Kidney tubule cell (primary cell): ENCODE measurements at places on chromosomes 12 and 14.
A peak's percentile ranks its signal among the peaks of the same experiment; 100 is the strongest.

DNA sequence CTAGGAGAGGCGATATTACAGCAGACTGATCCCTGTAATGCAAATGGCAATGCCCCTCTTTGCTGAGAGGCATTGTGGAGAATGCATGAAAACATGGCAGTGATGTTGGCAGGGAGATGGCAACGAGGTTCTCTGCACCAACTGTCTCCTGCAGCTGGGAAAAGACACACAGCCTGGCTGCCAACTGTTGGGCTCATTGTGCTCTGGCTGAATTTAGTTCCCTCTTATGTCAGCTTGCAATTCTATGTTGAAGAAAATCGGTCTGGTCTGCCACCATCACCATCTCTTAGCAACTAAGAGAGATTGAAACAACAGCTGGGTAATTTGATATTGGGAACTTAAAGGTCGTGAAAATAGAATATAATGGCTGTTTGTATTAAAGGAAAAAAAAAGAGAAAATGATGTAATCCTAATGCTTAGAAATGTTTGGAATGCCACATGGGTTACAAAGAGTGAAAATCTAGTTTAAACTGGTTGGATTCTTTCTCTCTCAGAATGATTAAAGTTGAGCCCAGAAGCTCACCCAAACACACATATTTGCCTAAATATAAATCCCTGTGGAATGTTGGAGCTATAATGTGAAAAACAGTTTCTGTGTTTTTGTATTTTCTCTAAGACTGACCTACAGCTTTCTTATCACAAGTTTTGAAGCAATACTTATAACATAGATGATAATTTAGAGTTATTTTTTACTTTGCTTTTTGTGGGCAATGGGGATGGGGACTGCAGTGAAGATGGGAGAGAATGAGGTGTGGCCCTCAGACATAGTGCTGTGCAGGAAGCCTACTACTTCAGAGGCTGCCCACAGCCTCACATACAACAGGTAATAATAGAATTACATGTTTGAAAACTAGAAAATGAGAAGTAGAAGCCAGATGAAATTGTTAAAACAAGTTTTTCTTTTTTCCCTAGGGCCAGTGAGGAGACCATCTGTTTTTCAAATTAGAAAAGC lies 143.7 kb downstream of the AKAP6 start:
- peak; percentile 67 for DNase-seq

DNA sequence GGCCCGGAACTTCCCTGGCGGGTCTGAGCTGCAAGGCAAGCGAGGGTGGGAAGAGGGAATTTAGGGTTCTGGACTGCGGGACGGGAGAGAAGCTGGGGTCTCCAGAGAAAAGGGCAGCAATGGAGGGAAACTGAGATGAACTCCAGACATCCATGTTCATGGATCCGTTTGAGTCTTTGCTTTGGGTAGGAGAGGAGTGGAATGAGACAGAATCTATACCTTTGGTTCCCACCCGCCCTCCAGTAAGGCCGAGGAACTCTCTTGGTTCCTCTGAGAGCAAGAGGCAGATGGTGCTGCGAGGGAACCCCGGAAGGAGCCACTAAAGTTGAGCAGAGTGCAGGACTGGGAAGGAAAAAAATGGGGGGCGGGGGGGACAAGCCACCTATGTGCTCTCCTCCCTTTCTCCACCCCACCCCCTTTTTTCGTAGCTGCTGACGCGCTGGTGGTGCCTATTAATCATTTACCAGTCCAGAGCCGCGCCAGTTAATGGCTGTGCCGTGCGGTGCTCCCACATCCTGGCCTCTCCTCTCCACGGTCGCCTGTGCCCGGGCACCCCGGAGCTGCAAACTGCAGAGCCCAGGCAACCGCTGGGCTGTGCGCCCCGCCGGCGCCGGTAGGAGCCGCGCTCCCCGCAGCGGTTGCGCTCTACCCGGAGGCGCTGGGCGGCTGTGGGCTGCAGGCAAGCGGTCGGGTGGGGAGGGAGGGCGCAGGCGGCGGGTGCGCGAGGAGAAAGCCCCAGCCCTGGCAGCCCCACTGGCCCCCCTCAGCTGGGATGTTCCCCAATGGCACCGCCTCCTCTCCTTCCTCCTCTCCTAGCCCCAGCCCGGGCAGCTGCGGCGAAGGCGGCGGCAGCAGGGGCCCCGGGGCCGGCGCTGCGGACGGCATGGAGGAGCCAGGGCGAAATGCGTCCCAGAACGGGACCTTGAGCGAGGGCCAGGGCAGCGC lies 1.2 kb downstream of the SSTR1 start:
- peak; percentile 64 for DNase-seq

- DNase-seq: no peak
Observed at GRCh38 chr12:114314974-114315720, 90.8 kb downstream of the TBX5 start.

GRCh38 chr12:51369581-51369980 lies 21.6 kb downstream of the GALNT6 start:
- no peak for DNase-seq

DNA sequence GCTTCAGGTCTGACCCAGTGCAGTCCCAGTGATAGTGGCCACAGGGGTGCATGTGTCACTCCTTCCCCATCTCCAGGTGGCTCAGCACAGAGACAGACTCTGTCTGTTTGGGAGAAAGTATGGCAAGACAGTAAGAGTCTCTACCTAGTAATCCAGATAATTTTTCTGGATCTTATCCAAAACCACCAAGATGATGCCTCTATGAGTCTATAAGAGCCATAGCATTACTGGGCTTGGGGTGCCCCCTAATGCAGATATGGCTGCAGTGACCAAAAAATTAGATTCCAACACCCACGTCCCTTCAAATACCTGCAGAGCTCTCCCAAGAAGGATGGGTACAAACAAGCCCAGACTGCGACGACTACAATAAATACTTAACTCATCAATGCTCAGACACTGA lies 123.8 kb downstream of the GRIP1 start:
- DNase-seq: peak; percentile 54

GRCh38 chr12:76633415-76633814 lies 73.8 kb upstream of the OSBPL8 start:
- DNase-seq: no peak

GRCh38 chr12:63941879-63942278 lies 97.4 kb downstream of the SRGAP1 start:
- DNase-seq: no peak

GRCh38 chr12:122085591-122085990 lies 7.0 kb downstream of the MLXIP start:
- no peak for DNase-seq

DNA sequence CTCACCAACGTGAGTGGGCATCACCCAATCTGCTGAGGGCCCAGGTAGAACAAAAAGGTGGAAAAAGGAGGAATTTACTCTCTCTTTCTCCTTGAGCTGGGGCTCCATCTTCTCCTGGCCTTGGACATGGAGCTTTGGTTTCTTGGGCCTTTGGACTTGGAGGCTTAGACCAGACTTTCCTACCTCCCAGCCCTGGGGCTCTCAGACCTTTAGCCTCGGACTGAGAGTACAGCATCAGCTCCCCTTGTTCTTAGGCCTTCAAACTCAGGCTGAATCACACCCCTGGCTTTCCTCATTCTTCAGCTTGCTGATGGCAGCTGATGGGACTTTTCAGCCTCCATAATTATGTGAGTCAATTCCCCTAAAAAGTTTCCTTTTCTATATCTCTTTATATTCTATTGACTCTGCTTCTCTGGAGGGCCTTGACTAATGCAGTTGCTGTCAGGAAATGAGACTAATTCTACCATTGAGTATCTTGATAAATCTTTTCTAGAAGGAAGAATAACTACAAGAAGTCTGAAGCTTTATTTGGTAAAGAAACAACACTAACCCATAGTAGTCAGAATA lies 15.9 kb upstream of the CLEC4E start:
- DNase-seq: peak; percentile 33

DNA sequence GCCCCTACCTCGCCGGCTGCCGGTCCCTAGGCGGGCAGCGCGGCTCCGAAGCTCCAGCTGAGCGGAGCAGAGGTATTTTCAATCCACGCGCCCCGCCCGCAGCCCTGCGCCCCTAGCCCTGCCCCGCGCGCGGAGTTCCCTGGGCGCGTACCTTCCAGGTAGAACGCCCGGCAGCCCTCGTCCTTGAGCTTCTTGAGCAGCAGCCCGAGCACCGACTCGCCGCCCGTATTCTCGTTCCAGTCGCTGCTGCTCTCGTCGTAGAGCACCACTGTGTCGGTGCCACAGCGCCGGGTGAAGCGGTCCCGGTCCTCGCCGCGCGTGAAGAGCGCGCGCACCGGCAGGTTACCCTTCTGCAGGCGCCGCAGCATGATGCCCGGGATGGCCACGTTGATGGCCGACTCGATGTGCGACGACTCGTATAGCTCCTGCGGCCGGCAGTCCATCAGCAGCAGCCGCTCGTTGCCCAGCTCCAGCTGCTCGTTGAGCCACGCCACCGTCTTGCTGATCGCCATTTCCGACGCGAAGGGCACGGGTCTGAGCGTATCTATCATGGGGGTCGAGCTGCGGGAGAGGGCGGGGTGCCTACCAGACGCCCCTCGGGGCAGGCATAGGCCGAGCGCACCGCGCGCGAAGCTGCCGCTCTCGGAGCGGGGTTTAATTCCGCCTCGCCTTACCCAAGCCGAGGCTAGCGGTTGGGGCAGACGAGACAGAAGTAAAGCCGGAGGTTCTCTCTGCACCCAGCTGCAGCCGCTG lies 636 bp downstream of the DUSP6 start:
- peak; percentile 63 for DNase-seq

GRCh38 chr12:84305144-84305543 lies 607.5 kb downstream of the SLC6A15 start:
- DNase-seq: no peak

GRCh38 chr14:63273717-63274655 lies 44.7 kb downstream of the GPHB5 start:
- DNase-seq: no peak

- DNase-seq: no peak
Observed at GRCh38 chr14:92463141-92463540, 50.4 kb upstream of the RIN3 start.

- DNase-seq: peak; percentile 77
Observed at GRCh38 chr12:95789126-95790032, 1.2 kb downstream of the NTN4 start.

- no peak for DNase-seq
Observed at GRCh38 chr14:28577711-28578131, 188.9 kb upstream of the FOXG1 start.

GRCh38 chr12:11397366-11397765 lies 2.0 kb upstream of the PRB2 start:
- no peak for DNase-seq

DNA sequence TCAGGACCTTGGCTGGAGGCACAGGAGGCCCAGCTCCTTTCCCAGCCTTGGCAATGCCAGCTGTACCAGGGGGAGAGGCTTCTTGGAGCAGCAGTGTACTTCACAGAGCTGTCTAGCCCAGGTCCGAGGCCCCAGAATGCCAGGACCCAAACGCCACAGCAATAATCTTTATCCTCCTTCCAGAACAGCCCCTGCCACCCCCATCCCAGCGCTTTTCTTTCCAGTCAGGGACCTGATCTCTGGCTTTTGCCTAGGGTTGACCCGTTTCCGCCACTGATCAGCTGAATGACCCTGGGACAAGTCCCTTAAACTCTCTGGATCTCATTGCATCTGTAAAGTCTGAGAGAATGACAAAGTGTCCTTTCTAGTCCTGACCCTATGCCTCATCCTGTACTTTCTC lies 5.1 kb downstream of the LAG3 start:
- no peak for DNase-seq

GRCh38 chr12:91133871-91134270 lies 22.6 kb upstream of the LUM start:
- peak; percentile 3 for DNase-seq

GRCh38 chr14:45051180-45051579 lies 32.7 kb upstream of the PRPF39 start:
- no peak for DNase-seq

DNA sequence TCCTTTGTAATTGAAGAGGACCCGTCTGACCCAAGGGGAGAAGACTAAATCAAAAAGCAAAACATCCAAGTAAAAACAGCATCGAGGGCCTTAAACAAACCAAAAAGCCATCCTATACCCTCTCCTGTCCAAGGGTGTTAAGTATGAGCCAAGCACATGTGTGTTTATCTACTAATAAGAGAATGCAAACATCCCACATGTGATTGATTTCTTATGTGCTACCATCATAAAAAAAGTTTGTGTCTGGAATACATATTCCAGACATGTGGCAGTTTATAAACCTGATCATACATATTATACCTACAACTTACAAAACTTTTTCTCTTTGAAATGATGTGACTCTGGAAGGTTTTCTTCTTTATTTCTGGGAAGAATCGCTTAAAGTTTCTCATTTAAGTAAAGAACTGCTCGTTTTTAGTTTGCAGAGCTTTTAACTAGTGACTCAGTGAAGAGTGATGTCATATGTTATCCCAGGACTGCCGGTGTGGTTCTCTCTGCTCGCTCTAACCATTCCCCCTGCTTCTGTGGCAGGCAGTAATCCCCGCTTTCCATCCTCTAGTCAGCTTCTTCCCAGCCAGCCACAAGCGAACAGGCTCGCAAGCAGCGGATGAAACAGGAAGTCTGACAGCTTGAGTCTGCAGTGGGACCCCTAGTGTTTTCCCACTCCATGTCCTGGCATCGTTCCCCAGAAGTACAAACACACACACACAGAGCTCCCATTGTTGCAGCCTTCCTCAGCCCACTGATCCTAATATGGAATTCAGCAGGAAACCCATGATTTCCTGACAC lies 431 bp upstream of the RHOJ start:
- peak; percentile 92 for DNase-seq

GRCh38 chr12:16118586-16118985 lies 158.9 kb downstream of the SLC15A5 start:
- no peak for DNase-seq

DNA sequence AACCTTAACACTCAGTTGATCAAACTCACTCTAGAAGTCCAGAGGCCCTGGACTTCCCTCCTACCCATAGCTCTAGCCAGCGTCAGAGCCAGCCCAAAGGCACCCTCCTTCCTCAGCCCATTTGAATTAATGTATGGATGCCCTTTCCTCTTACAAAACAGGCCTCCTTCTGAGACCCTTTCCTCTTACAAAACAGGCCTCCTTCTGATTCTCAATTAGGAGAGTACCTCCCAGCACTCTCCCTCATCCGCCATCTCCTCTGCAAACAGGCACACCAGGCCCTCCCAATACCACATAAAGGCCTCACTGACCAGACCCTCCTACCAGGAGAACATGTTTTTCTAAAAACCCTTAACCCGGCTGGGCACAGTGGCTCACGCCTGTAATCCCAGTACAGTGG lies 65.7 kb downstream of the MOK start:
- DNase-seq: no peak

GRCh38 chr14:41950428-41951151 lies 343.9 kb downstream of the LRFN5 start:
- DNase-seq: no peak

GRCh38 chr12:31568498-31568897 lies 22.4 kb downstream of the DENND5B start:
- DNase-seq: no peak

- no peak for DNase-seq
Observed at GRCh38 chr12:118064608-118065007, 3.6 kb upstream of the WSB2 start.

- DNase-seq: no peak
Observed at GRCh38 chr12:11854011-11854499, 204.6 kb downstream of the ETV6 start.
